ENCODE measurements at places on chromosomes 13 and 19.

DNA sequence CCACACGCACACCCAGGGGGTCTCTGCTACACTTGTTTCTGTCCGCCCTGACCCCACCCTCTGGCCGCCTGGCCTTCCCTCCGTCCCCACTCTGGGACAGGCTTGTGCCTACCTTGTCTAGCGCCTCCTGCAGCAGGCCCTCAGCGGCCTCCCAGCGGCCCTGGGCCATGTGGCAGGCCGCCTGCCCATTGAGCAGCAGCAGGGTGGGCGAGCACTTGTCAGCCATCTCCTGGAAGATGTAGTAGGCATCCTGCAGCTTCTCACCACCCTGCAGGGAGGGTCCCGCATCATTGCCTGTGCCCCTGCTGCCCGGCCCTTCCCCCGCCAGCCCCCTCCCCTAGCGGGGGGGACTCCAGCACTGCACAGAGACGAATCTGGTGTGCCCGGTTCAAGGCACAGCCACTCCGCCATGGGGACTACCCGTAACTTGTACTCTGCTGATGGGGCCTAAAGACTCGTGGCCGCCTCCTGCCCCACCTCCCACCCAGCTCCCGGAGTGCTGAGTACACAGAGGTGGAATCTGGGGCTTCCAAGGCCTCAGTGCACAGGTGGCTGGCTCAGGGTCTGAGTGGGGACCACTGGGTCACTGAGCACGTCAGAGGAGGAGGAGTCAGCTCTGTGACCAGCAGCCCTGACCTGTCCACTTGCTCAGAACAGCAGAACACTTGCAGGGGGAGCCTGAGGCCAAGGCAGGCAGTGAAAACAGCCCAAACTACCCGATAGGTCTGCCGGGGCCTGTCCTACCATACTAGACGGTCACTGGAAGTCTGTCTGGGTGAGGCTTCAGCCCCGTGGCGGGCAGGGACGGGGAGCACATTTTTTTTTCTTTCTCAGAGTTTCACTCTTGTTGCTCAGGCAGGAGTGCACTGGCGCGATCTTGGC, 7.4 kb upstream of the CERS1 start:
- no peak for DNase-seq

DNA sequence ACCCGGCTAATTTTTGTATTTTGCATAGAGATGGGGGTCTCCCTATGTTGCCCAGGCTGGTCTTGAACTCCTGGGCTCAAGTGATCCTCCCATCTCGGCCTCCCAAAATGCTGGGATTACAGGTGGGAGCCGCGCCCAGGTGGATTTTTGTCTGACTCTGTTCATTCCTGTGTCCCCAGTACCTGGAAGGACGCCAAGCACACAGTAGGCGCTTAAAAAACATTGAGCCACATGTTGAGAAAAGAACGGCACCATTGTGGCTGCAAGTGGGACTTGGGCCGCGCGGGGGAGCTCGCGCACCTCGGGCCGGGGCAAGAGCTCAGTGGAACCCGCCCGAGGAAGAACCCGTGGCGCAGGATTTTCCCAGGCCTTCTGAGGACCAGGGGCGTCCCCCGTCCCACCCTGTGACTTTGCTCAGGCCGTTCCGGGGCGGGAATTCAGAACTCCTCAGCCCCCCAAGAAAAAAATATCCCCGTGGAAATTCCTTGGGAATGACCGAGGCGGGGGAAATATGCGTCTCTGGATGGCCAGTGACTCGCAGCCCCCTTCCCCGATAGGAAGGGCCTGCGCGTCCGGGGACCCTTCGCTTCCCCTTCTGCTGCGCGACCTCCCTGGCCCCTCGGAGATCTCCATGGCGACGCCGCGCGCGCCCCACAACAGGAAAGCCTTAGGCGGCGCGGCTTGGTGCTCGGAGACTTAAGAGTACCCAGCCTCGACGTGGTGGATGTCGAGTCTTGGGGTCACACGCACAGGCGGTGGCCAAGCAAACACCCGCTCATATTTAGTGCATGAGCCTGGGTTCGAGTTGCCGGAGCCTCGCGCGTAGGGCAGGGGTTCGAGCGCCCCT, 1.4 kb upstream of the ICAM1 start:
- peak; percentile 28 for DNase-seq

GRCh38 chr13:34152409-34152808, 334.5 kb downstream of the RFC3 start:
- DNase-seq = no peak

DNA sequence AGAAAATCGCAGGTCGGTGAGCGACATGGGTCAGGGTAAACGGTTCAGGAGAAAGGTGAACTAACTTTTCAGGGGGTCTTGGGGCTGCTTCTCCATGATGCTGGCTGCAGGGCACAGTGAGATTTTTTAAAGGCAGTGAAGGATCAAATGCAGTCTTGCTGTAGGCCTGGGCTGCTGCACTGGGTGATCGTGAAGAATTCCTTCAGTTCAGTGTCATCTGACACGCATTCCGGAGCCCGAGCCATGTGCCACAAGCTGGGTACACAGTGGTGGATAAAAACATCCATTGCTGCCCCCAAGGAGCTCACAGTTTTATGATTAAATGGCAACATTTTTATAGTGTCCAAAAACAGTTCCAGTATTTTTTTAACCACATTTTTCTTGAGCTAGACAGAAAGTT, 56.3 kb upstream of the GPR12 start:
- no peak for DNase-seq

- DNase-seq = no peak
Measured at GRCh38 chr13:101639711-101640110, 187.2 kb downstream of the ITGBL1 start.

DNA sequence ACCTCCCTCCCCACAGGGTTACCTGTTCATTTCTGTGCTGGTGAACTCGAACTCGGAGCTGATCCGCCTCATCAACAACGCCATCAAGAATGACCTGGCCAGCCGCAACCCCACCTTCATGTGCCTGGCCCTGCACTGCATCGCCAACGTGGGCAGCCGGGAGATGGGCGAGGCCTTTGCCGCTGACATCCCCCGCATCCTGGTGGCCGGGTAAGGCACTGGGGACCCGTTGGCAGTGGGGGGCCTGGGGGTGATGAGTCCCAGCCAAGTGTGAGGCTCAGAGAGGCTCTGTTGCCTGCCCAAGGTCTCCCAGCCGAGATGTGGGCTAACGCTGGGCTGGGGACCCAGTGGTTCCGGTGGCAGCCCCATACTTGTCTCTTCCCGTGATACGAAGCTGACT, 15.7 kb downstream of the AP2A1 start:
- no peak for DNase-seq

DNA sequence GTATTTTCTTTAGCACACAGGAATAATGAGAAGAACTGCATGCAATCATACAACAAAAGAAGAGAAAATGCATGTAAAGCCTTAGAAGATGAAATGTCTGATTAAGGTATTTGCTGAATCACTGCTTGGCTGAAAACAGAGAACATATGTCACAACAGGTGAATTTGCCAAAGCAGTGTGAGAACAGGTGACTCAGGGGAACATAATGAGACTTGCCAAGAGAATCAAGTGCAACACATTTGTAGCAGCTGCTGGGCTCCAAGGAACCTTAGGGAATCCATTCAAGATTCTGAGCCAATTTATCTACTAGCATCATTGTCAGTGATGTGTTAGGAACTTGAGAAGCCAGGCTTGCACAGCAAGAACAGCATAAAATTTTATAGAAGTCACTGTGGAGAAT, 273.1 kb downstream of the PCDH20 start:
- peak; percentile 28 for DNase-seq

- DNase-seq = no peak
Measured at GRCh38 chr13:74092711-74093110, 41.5 kb downstream of the KLF12 start.

- no peak for DNase-seq
Measured at GRCh38 chr13:113802090-113802531, 43.1 kb downstream of the TMEM255B start.

GRCh38 chr19:47239610-47240296, 8.8 kb upstream of the BBC3 start:
- no peak for DNase-seq

GRCh38 chr13:112074139-112074865, 7.4 kb downstream of the SOX1 start:
- DNase-seq = no peak

- DNase-seq = no peak
Measured at GRCh38 chr13:101951114-101951513, 450.7 kb downstream of the FGF14 start.

GRCh38 chr13:45584816-45585215, 30.7 kb downstream of the ERICH6B start:
- DNase-seq = no peak

DNA sequence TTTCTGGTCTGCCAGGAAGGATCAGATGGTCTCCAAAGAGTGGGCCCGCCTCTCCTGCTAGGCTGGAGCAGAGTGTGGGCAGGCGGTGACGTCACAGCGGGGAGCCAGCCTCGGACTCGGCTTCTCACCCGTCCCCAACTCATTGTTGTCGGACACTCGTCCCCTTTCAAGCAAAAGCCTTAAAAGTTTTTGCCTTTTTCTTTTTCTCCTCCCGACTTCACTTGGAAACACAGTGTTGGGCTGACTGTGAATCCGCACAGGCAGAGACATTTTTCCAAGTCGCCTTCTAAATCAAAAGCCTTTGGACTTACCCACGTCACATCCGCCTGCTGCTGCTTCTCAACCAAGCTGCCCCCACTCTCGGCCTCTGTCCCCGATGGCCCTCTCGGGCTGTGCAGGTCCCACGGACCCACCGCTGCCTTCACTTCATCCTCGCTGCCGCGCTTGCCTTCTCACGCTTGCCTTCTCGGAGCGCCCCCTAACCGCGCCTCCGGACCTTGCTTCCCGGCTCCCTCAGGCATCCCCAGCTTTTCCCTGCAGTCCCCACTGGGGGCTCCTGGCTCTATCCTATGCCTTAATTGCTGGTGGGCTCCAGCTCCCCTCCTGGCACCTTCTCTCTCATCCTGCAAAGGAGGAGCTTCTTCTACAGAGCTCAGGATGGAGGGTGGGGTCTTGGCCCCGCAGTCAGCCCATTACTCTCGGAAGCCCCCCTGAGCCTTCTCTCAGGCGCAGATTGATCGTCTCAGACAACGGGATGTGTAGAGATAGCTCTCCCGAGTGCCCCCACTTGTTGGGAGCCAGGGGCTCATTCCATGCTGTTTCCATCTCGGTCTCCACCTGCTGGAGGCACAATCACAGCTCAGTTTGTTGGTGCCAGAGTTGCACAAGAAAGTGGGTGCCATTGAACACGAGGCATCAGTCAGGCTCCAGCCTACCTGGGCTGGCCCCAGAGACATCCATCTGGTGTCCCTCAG, 3.9 kb upstream of the ZNF135 start:
- DNase-seq = no peak

GRCh38 chr19:41601771-41602170, 25.1 kb downstream of the CEACAM4 start:
- no peak for DNase-seq

DNA sequence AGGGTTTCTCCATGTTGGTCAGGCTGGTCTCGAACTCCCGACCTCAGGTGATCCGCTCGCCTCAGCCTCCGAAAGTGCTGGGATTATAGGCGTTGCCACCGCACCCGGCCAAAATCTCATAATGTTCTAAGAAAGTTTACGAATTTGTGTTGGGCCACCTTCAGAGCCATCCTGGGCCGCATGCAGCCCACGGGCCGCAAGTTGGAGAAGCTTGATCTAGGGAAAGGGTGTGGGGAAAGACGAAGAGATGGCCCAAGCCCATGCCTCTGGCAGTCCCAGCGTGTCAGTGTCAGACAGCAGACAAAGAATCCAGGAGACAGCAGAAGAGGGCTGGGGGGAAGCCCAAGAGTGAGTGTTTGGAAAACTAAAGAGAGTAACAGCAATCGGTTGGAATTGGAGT, 17.3 kb upstream of the PNMA8C start:
- no peak for DNase-seq

GRCh38 chr13:77533875-77534788, 1.4 kb upstream of the SCEL start:
- no peak for DNase-seq

DNA sequence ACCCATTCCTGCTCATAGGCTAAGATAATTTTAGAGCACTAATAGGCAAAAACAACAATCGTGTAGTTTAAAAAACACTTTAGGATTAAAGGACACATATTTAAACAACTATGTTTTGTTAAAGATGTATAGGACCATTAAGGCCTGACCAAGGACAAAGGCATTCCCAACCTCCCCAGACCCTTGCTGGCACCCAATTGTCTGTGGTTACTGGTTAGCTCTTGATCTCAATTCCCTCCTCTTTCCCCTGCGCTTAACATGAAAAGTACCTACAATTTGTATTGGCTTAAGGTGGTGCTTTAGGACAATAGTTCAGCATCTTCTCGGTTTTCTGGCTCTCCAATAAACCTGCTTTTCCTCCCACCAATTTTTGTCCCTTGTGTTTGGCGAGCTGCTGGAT, 51.0 kb downstream of the TEX26 start:
- no peak for DNase-seq

Data from LNCaP clone FGC (cell line).